ENCODE measurements at places on chromosomes 11 and 22.

DNA sequence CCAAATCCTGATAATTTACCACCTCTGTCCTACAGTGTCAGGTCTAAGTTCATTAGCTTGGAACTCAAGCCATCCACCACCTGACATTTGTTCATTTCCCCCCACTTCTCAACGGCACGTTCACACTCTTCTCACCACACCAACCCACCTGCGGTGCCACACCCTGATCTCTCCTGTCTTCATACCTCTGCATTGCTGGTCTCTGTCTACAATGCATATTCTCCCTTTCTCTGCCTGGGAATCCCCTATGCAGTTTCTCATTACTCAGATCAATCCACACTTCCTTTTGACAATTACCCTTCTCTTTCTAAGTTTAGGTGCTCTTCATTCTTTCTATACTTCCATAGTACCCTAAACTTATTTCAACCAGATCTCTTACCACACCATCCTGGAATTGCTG, 20.4 kb upstream of the EMSY start:
- DNase-seq, result no peak

GRCh38 chr22:48760481-48761390, 1066.9 kb downstream of the BRD1 start:
- DNase-seq, result no peak

DNA sequence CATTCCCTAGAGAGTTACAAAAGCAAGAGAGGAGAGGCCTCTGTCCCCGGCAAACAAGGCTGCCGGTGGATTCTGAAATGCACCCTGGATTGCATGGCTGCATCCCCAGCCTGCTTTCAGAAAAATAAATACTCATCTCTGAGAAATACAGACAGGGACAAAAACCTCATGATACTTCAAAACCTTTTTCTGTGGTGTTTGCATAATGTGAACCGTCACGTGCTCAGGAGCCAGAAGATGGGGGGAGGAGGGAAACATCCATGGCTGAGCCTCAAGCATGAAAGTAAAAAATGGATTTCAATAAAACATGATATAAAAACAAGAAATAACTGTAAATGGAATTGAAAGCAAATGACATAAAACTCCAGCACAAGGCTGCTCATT, 198.5 kb upstream of the NCAM1 start:
- no peak for DNase-seq

DNA sequence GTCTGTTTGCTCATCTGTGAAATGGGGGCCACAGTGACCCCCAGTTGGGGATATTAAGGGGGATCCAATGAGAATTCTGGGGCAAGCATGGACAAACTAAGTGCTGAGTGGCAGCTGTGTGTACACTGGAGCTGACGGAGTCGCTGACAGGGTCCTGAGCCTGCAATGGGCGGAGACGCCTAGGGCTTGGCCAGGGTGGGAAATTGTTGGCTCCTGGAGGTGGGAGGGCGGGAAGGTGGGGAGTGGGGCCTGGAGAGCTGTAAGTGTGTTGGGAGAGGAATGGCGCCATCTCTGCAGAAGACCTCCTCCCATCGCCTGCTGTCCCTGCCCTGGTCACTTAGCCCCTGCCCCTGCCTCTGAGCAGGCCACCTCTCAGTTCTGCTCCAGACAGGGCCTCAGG, 7.3 kb downstream of the CACNA1I start:
- DNase-seq, result no peak

DNA sequence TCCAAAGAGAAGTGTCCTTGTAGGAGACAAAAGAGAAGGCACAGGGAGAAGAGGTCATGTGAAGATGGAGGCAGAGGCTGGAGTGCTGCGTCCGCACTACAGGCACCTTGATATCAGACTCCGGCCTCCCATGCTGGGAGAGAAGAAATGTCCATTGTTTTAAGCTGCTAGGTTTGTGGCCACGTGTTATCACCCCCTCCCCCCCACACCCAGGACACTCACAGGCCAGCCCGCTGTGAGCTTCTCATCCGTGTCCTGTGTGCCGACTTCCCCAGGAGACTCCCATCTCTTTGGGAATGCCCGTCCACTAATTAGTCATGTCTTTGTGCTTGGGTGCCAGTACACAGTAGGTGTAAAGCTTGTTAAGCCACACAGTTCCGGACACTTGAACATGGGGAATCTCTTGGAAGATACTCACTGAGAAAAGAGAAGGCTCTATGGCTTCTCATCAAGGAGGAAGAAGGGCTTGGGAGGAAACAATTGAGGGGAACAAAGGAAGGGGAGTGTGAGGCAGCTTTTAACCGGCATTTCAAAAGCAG, 1234.7 kb downstream of the TBC1D22A start:
- DNase-seq, result no peak

GRCh38 chr11:72598466-72598865, 75.8 kb downstream of the PDE2A start:
- DNase-seq, result no peak

- DNase-seq, result no peak
Observed at GRCh38 chr11:18243783-18244362, 4.6 kb downstream of the SAA2 start.

- DNase-seq, result no peak
Observed at GRCh38 chr11:105265845-105266244, 126.3 kb upstream of the CARD18 start.

- DNase-seq, result no peak
Observed at GRCh38 chr11:68076371-68077042, 37.7 kb downstream of the TCIRG1 start.

DNA sequence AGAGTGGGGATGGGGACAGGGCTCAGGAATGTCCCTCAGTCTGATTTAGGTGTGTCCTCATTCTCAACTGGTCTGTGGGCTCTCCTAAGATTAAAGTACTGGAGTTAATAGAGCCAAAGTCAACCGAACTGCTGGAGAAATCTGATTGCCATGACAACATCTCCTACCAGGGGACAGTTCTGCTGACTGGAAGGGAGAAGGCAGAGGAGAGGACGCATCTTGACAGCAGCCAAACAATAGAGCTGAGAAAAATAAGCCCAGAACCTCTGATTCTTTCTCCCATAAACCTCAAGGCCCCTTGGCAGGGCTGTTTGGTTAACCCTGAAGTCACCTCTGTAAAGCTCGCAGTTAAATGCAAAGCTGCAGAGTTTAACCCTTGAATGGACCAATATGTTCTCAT, 2.8 kb downstream of the KCTD14 start:
- DNase-seq, result no peak

DNA sequence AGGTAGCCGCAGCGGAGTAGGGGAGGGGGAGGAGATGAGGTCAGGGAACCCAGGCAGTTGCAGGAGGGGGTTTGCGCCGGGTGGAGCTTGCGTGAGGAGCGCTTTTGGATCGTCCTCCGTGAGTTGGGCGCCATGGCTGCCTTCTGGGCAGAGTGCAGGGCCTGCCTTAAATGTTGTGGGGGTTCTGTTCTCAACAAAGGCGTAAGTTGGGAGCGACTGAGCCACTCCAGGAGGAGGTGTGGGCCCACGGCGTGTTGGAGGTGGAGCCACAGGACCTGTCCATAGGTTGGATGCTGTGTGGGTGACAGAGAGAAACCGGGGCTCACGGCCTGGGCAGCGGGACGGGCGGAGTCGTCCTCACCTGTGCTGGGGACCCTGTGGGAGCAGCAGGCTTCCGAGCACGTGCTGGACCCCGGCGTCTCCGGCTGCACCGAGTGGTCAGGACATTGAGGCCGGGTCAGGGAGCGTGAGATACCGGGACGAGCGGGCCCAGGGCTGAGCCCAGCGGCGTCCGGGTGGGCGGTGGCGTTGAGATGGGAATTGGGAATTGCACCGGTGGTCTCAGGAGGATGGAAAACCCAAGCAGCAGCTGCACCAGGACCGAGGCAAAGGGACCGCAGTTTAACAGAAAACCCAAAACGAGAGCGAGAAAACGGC, 977 bp upstream of the PGGHG start:
- no peak for DNase-seq

GRCh38 chr11:11563200-11563975, 58.4 kb downstream of the GALNT18 start:
- no peak for DNase-seq

DNA sequence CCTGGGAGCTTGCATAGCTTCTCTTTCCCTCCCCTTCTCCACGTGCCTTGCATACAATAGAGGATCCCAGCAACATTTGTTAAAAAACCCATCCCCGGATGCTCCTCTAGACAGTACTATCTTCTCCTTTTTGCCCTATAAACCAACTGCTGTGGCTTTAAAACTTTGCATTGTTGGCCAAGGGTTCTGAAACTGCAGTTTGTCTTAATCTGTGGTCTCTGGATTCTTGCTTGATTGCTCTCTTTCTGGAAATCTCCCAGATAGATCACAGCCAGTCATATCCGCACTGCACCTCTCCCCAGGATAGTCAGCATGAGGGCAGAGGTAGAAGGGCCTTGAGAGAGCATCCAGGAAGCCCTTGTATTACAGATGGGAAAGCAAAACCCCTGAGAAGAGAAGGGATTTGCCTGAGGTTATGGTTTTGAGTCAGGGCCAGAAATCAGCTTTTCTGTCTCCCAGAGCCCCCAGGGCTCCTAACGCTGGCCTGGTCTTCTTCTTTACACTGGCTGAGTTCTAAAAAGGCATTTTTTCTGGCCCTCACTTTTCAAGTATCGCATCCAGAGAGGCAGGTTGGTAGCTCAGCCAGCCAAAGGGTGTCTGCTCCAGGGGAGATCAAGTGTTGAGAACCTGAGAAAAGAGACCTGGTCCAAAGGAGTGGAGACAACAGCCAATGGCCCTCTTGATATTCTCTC, 70.6 kb downstream of the ADM start:
- DNase-seq, result no peak

- DNase-seq, result no peak
Observed at GRCh38 chr11:980438-981357, 55.0 kb downstream of the AP2A2 start.

GRCh38 chr11:7522121-7522520, 8.3 kb downstream of the PPFIBP2 start:
- DNase-seq, result no peak

DNA sequence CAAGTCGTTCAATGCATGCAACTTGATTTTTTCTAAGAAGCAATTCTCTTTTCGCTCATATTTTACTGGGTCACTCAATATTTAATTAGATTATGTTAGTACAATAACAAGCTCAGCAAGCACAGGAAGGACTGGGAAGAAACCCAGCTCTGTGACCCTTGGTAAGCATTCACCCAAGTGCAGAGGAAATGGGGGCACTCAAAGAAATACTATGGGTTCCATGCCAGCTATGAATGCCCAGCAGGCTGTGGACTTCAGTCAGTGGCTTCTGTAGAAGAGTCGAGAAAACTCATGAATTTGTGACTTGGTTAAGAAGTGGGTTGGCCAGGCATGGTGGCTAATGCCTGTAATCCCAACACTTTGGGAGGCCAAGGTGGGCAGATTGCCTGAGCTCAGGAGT, 123.6 kb downstream of the GALNT18 start:
- no peak for DNase-seq

GRCh38 chr11:57458410-57459163, 1.7 kb upstream of the RTN4RL2 start:
- DNase-seq, result no peak

GRCh38 chr11:35981581-35981980, 37.7 kb downstream of the LDLRAD3 start:
- no peak for DNase-seq

GRCh38 chr22:29816980-29817379, 21.1 kb downstream of the ASCC2 start:
- DNase-seq, result no peak

- no peak for DNase-seq
Observed at GRCh38 chr11:47183031-47183856, 3.0 kb downstream of the PACSIN3 start.

GRCh38 chr11:64762674-64763525, 3.1 kb upstream of the PYGM start:
- DNase-seq, result no peak

DNA sequence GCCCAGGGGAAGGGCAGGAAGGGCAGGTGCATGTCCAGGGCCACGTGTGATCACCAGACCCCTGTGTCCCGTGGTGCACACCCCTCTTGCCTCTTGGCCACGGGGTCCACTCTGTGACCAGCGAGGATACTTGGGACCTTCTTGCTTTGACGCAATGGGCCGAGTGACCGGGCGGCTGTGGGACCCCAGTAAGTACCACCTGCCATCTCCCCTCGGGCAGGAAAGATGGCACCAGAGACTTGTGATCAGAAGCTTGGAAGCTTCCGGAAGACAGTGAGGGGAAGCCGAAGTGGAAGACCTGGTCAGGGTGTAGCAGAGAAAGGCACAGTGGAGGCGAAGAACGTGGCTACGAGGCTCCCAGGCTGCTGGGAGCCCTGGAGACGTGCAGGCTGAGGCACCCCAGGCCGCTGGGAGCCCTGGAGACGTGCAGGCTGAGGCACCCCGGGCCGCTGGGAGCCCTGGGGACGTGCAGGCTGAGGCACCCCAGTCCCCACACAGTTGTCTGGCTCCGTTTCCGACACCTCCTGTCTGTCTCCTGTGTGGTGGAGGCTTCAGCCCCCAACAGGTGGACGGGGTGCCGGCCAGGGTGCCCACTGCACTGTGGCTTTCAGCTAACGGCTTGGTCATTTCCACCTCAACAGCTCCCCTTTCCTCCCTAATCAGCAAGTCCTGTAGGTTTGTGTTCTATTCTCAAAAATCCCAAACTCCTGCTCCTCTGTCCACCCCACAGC, 663.5 kb downstream of the BRD1 start:
- no peak for DNase-seq

GRCh38 chr11:117627259-117627658, 169.8 kb downstream of the DSCAML1 start:
- DNase-seq, result no peak

GRCh38 chr11:79390923-79391322, 49.9 kb downstream of the TENM4 start:
- DNase-seq, result no peak

- no peak for DNase-seq
Observed at GRCh38 chr11:114399490-114400215, 658 bp downstream of the C11orf71 start.

- DNase-seq, result no peak
Observed at GRCh38 chr11:105811242-105811641, 201.4 kb downstream of the GRIA4 start.

GRCh38 chr11:29328961-29329441, 687.8 kb downstream of the KCNA4 start:
- no peak for DNase-seq

DNA sequence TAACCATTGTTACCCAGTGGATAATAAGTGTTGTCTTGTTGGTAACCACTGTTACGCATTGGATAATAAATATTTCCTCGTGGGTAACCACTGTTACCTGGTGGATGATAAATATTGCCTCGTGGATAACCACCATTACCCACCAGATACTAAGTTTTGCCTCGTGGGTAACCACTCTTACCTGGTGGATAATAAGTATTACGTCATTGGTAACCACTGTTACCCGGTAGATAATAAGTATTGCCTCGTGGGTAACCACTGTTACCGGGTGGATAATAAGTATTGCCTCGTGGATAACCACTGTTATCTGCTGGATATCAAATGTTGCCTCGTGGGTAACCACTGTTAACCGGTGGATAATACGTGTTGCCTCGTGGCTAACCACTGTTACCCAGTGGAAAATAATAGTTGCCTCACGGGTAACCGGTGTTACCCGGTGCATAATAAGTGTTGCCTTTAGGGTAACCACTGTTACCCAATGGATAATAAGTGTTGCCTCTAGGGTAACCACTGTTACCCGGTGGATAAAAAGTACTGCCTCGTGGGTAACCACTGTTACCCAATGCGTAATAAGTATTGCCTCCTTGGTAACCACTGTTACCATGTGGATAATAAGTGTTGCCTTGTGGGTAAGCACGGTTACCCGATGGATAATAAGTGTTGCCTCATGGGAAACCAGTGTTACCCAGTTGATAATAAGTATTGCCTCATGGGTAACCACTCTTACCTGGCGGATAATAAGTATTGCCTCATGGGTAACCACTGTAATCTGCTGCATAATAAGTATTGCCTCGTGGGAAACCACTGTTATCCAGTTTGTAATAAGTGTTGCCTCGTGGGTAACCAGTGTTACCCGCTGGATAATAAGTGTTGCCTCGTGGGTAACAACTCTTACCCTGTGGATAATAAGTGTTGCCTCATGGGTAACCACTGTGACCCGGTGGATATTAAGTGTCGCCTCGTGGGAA, 21.9 kb upstream of the NXPE4 start:
- DNase-seq, result no peak
